Esophagus muscularis mucosa (tissue), 4 donors: ENCODE measurements at places on chromosomes 11 and 22. TPM values are rescaled to one million over a fixed set of nuclear protein-coding genes. Genes with fewer than 3 reads are reported as not detected.

DNA sequence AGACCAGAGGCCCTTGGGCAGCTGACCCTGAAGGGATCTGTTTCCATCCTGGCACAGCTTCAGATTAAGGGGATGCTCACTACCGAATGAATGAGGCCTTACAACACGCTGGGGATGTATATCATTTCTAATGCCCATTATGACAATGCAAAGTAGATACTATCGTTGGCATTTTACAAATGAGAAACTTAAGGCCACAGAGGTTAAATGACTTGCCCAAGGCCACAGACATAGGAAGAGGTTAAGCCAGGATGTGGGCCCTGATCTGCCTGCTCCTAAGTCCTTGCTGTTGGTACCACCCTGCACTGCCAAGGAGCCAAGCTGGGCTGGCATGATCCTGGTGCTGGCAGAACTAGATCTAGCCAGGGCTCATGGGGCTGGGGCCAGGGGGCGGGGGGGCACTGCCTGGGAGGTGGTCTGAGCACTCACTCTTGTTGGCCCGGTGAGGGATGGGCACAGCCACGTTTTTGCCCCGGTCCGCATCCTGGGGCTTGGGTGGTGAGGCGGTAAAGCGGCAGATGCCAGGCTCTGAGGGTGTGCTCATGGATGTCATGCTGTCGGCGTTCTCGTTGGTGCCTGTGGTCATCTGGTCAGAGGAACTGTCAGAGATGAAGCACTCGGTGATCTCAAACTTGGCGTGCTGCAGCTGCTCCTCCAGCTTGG, 102.8 kb downstream of the CEP164 start:
- no peak for DNase-seq
- peaks cover 10% of the 10 kb centered on the region for H3K36me3 ChIP-seq
- H3K4me1 ChIP-seq: peaks cover 7% of the 10 kb centered on the region

DNA sequence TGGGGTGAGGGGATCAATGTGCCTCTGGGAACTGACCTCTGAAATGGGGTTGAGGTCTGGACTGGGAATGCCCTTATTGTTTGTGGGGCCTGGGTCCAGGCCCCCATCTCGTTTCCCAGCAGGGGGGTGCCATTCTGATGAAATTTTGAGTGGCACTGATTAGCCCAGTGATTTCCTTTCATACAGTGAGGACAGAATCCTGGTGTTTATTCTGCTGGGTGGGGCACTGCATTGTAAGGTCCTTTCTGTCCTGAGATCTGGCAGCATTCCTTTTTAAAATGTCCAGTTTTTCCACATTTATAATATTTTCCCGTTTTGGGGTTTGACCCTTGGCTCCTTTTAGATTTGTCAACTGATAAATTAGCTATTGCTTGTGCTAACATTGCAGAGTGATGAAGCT, 27.1 kb downstream of the OR10A6 start:
- no peak overlapping the region for H3K4me3 ChIP-seq
- no peaks in the 10 kb centered on the region for H3K36me3 ChIP-seq
- no peak overlapping the region for H3K27ac ChIP-seq
- no peaks in the 10 kb centered on the region for H3K4me1 ChIP-seq

PKP3 gene
- 0.19 TPM for total RNA-seq

DNA sequence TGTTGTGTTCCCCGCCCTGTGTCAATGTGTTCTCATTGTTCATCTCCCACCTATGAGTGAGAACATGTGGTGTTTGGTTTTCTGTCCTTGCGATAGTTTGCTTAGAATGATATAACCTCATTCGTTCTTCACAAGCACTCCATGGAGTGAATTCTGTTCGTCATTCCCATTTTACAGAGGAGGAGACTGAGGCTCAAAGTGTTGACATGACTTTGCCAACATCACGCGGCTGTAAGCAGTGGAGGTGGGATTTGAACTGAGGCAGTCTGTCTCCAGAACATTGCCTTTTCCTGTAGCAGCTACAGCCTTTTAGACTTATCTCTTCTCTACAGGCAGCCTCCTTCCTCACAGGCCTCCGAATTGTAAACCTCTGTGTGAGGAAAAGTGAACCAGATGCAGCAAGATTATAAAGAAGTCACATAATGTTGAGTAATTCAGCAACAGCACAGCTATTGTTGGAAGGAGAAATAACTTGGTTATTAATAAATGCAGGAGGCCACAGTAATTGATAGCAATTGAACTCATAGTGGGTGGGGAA, 74.6 kb downstream of the MYO18B start:
- no peak overlapping the region for H3K27ac ChIP-seq
- no peaks in the 10 kb centered on the region for H3K36me3 ChIP-seq
- DNase-seq: no peak
- H3K4me1 ChIP-seq: no peaks in the 10 kb centered on the region
- H3K4me3 ChIP-seq: no peak overlapping the region
- H3K27me3 ChIP-seq: no peaks in the 10 kb centered on the region

MCAT gene
- total RNA-seq: 16.9 TPM

GALNT18 gene
- 41.3 TPM for total RNA-seq
